Endothelial cell of umbilical vein (primary cell): ENCODE measurements at places on chromosomes 4 and X. TPM values are rescaled to one million over a fixed set of nuclear protein-coding genes. Genes with fewer than 3 reads are reported as not detected.

Gene ENPEP
- not detected in 2 replicates for total RNA-seq

DNA sequence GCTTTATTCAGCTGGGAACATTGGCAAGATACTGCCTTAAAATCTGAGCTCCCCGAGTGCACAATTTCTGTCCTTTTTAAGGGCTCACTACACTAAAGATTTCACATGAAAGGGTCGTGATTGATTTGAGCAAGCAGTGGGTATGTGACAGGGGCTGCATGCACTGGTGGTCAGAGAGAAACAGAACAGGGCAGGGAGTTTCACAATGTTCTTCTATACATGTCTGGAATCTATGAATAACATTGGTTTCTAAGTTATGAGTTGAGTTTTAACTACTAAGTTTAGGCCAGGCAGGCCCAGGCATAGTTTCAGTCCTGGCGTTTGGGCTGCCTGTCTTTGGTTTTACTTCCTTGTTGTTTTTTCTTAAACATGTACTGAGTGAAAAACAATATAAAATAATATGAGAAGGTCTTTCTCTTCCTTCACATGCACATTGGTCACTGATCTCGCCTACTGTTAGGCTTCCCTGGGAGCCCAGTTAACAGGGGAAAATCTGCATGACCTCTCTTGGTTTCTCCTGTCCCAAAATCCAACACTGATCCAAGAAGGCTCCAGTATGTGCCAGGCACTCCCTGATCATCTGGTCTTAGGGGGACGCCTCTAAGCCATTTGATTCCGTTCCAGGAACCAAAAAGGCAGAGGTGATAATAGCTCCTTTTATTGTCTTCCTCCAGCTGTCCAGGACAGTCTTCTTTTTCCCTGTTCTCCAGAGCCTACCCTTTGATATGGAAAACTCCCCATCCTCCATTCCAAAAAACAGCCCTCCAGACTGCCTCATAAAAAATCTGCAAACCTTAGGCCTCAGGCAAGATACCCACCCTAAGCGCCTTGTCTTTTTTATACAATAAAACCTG, at the start of gene UGT2B17:
TSS of gene UGT2B17 (minus strand) at position 51 of the 854 bp plus-strand sequence. CDS start 7,838 bp downstream, outside the sequence.
- DNase-seq: no peak
- no peaks in the 10 kb centered on the region for H3K27me3 ChIP-seq
- H3K27ac ChIP-seq: no peak within 1 kb of the TSS
- H3K4me3 ChIP-seq: no peak within 1 kb of the TSS

GRCh38 chr4:83261307-83261706, 23.3 kb downstream of the COQ2 start:
- H3K27ac ChIP-seq: no peak overlapping the region
- H3K27me3 ChIP-seq: no peaks in the 10 kb centered on the region
- no peak overlapping the region for H3K4me3 ChIP-seq
- DNase-seq: no peak
- peaks cover 24% of the 10 kb centered on the region for H3K4me1 ChIP-seq
- no peaks in the 10 kb centered on the region for H3K36me3 ChIP-seq

- H3K4me1 ChIP-seq: no peaks in the 10 kb centered on the region
- H3K36me3 ChIP-seq: no peaks in the 10 kb centered on the region
- DNase-seq: no peak
- H3K27ac ChIP-seq: no peak overlapping the region
Observed at GRCh38 chr4:184228056-184228705, 10.5 kb upstream of the ENPP6 start.

GRCh38 chr4:152065545-152065944, 304.7 kb upstream of the GATB start:
- no peaks in the 10 kb centered on the region for H3K4me1 ChIP-seq
- no peak overlapping the region for H3K4me3 ChIP-seq
- no peaks in the 10 kb centered on the region for H3K27me3 ChIP-seq

DNA sequence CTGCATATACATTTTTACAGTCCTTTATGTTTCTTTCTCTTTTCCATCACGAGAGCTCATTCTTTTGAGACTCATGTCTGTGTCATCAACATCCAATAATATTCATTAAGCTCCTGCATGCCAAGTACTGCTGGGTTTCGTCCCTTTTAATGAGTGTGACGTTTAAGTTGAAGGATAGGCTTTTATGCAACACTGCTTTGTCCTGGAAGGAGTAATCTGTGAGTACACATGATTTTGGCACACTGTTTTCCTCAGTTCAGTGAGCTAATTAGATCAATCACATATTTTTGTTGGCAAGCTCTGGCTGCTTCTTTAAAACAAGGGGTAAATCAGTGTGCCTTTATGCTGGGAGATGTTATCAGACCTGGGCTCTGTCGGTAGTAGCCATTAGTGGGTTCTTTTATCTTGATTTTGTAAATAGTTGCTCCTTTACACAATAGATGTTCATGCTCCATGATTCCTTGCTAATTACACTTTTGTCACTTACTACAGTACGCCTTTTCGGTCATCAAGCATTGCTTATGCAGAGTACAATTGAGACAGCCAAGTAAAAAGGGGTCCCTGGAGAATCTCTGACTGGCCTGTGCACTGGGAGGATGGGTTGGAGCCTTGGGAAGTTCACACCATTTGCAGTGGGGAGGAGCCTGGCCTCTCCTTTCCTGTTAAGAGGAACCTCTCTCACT, 132.6 kb downstream of the FHIP1A start:
- peaks cover 13% of the 10 kb centered on the region for H3K4me1 ChIP-seq
- H3K27me3 ChIP-seq: no peaks in the 10 kb centered on the region
- DNase-seq: peak; percentile 36
- no peaks in the 10 kb centered on the region for H3K36me3 ChIP-seq
- H3K4me3 ChIP-seq: no peak overlapping the region

- H3K4me3 ChIP-seq: no peak overlapping the region
- no peak overlapping the region for H3K27ac ChIP-seq
Observed at GRCh38 chr4:54368281-54369265, 139.5 kb downstream of the PDGFRA start.

DNA sequence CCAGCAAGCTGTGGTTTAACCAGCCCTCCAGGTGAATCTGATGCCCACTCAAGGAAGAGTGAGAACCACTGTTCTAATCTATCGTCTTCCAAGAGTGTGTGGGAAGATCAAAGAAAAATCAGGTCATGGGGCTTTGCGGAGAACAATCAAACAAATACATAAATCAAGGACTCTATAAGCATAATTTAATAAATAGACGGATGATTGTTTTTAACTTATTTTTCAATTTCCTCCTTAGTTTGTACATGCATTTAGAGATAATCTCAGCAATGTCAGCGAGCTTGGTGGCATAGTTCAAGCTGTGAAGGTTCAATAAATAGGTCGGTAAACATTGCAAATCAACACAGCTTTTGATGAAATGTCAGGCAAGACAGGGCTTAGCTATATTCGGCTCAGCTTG, 84.9 kb downstream of the DMD start:
- no peak overlapping the region for H3K4me3 ChIP-seq
- H3K27ac ChIP-seq: no peak overlapping the region
- H3K36me3 ChIP-seq: no peaks in the 10 kb centered on the region
- H3K27me3 ChIP-seq: no peaks in the 10 kb centered on the region

- H3K36me3 ChIP-seq: no peaks in the 10 kb centered on the region
- peak; percentile 11 for DNase-seq
- no peak overlapping the region for H3K4me3 ChIP-seq
- no peaks in the 10 kb centered on the region for H3K27me3 ChIP-seq
- no peaks in the 10 kb centered on the region for H3K4me1 ChIP-seq
- no peak overlapping the region for H3K27ac ChIP-seq
Observed at GRCh38 chr4:113355550-113356371, 306.3 kb downstream of the ANK2 start.

GRCh38 chrX:13826770-13827169, 9.9 kb upstream of the GPM6B start:
- no peak overlapping the region for H3K4me3 ChIP-seq
- H3K27me3 ChIP-seq: no peaks in the 10 kb centered on the region
- no peaks in the 10 kb centered on the region for H3K4me1 ChIP-seq

DNA sequence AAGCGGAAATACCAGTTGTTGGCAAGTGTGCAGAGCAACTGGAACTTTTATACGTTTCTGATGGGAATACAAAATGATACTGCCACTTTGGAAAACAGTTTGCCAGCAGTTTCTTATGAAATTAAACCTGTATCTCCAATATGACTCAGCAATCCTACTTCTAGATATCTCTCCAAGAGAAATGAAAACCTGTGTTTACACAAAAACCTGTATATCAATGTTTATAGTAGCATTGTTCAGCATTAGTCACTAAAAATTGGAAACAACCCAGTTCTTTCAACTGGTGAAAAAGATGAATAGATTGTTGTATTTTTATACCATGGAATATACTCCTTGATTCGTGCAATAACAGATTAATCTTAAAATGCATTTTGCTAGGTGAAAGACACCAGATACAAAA, 26.8 kb downstream of the ATP7A start:
- peak overlapping the region; percentile 37 for H3K27ac ChIP-seq
- H3K4me1 ChIP-seq: peaks cover 11% of the 10 kb centered on the region
- H3K36me3 ChIP-seq: no peaks in the 10 kb centered on the region
- no peaks in the 10 kb centered on the region for H3K27me3 ChIP-seq
- peak; percentile 68 for DNase-seq
- H3K4me3 ChIP-seq: no peak overlapping the region

DNA sequence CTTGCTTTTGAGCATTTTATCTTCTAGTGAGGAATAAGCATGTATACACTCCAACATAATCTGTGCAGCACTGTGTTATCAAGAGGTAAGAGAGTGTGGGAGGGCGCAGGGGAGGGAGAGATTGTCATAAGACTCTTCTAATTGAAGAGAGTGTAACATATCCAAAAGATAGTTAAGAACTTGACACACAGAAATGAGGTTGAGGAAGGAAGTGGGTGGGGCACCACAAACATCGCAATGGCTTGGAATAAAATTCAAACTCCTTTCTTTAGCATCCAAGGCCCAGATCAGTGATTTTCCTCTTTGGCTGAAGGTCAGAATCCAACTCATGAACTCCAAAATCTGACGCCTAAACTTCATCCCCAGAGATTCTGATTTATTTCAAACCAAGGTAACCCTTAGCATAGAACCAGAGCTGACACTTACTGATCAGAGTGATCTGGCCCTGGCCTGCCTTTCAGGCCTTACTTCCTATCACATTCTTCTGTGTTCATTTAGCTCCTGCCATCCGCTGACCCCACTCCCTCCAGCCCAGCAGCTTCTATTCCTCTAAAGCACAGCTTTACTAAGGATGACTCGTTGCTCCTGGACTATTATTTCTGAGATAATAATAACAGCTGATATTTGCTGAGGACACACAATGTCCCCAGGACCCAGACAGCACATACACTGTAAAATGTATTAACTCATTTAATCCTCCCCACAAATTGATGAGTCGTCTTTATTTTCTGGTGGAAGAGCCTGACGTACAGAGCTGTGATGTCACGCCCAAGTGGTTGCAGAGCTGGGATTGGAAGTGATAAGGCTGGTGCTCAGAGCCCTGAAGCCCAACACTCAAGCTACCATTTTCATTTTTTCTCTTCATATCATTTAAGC, 10.6 kb upstream of the CTSO start:
- H3K27me3 ChIP-seq: no peaks in the 10 kb centered on the region
- no peak overlapping the region for H3K4me3 ChIP-seq
- DNase-seq: no peak
- H3K4me1 ChIP-seq: no peaks in the 10 kb centered on the region
- no peaks in the 10 kb centered on the region for H3K36me3 ChIP-seq
- no peak overlapping the region for H3K27ac ChIP-seq

DNA sequence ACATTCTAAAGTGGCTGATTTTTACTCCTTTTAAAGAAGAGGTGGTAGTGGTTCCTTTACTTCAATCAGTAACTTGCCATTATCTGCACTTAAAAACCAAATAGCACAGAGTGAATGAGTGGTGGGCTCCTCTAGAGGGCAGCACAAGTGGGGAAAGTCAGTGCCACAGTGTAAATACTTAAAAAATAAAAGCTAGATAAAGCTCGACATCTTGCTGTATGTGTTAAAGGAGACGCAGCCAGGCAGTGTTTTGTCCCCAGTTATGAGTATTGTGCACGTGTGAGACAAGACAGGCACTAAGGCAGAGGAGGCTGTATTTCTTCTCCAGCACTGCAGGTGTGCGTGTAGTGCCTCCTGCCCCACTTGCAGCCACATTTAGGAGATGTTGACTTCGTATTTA, 24.6 kb downstream of the NAP1L5 start:
- H3K4me3 ChIP-seq: no peak overlapping the region
- peak; percentile 65 for DNase-seq
- H3K36me3 ChIP-seq: peaks cover under 1% of the 10 kb centered on the region
- H3K4me1 ChIP-seq: no peaks in the 10 kb centered on the region

GRCh38 chrX:32571579-32571978, 639.8 kb downstream of the DMD start:
- H3K4me3 ChIP-seq: no peak overlapping the region
- H3K27me3 ChIP-seq: no peaks in the 10 kb centered on the region
- H3K36me3 ChIP-seq: no peaks in the 10 kb centered on the region
- no peaks in the 10 kb centered on the region for H3K4me1 ChIP-seq

GRCh38 chr4:74042681-74043080, 4.2 kb upstream of the CXCL3 start:
- peaks cover 15% of the 10 kb centered on the region for H3K4me1 ChIP-seq
- no peak overlapping the region for H3K4me3 ChIP-seq
- no peak for DNase-seq
- H3K27me3 ChIP-seq: no peaks in the 10 kb centered on the region
- no peaks in the 10 kb centered on the region for H3K36me3 ChIP-seq
